ENCODE measurements at places on chromosomes 1 and 21.

DNA sequence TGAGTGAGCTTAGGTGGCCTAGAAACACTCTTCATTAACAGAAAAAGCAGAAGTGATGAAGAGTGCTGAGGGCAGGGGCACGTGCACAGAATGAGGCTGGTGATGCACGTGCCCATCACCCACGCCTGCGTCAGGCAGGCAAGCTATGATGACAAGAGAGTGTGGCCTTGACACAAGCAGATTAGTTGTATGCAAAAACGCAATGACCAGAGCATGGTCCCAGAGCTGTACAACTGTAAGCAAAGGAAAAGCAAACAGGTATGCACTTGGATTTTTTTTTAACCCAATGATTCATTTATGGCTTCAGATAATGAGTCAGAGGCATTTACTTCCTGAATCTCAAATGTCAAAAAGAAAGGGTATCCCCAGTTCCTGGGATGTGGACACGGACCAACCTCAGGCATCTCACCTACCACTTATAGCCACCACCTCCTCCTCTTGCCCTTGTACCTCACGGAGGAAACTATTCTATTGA is 9.1 kb upstream of the TMEM61 start:
- no peak for DNase-seq

DNA sequence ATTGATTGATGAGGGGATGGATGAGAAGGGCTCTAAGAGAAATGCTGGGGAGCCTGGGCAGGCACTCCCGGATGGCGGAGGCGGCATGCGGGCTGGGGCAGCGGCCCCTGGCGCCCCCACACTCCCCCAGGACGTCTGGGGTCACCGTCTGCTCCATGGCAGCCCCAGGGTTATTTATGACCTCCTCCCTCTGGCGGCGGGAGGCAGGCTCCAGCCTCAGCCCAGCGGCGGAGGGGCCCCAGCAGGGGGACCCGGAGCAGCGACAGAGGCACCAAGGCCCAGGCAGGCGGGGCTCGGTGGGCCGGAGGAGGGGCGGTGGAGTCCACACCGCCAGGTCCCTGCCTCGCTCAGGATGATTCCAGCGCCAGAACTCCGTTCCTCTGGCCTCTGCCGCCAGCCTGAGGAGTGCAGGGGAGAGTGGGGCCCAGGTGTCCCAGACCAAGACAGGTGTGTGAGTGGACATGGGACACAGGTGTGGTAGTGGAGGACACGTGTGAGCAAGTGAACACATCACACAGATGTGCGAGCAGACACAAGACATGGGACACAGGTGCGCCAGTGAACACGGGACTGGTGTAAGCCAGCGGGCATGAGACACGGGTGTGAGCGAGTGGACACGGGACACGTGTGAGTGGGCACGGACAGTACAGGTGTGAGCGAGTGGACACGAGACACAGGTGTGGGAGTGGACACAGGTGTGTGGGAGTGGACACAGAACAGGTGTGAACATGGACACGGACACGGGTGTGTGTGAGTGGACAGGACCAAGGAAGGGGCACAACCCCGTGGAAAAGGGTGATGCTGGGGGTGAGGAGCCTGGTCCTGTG is 2.5 kb upstream of the SAMD11 start:
- DNase-seq, result peak; percentile 31

DNA sequence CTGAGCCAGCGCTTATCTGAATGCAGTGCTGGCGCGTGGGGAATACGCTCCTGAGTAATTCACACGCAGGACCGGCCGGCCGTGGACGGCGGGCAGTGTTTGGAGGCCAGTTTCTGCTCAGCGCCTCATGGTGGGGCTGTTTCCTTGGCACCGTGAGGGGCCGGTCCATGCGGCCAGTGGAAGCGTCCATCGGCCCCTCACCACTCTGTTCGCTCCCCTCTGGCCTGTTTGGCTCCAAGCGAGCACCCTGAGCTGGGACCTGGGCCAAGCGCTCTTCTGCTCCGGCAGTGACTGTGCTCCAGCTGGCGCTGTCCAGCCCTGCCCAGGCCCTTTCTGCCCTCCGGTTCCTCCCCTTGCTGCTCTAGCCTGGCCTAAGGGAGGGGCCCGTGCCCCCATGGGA is 16.3 kb upstream of the PLCH2 start:
- no peak for DNase-seq

DNA sequence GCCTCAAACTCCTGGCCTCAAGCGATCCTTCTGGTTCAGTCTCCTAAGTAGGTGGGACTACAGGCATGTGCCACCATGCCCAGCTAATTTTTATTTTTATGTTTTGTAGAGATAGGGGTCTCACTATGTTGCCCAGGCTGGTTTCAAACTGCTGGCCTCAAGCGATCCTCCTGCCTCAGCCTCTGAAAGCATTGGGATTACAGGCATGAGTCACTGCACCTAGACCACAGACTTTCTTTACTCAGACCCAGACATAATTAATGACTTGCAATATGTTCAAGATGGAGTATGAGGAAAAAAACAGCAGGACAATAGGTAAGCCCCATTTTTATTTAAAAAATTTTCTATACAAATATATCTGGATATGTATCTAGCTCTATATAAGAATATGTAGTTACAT is 13.2 kb downstream of the KANK4 start:
- DNase-seq, result no peak

DNA sequence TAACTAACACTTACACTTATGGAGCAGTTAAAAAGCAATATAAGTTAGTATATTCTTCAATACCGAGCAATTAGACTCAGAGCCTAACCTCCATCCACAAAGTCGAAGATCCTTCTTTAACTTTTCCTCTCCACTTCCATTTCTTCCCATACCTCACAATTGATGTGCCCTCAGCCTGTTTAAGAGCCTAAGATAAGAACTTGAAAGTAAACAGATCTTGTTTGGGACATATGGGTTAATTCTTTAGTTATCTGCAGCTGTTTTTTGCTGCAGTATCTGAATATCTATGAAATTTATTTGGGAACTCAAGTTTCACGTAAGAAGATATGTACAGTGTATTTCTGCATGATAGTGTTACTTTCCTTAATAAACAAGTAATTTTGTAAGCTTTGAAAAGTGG is 51.5 kb downstream of the MIGA1 start:
- no peak for DNase-seq

- DNase-seq, result no peak
These were observed 17.4 kb downstream of the SLC27A3 start for GRCh38 chr1:153792631-153793041.

DNA sequence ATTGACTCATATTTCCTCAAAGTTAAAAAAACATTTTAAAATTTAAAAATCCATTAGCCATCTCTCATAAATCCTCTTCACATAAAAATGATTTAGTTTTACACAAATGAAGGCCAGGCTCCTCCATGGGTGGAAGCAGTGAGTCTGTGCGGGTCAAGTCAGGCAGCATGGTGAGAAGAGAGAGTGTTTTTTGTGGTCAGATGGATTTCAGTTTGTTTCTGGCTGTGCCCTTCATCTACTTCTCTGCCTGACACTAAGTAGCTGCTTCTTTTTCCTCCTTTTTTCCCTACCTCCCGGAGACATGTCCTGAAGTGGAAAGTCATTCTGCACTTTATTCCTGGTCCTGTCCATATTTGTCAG is 10.3 kb downstream of the PLA2G4A start:
- DNase-seq, result no peak

DNA sequence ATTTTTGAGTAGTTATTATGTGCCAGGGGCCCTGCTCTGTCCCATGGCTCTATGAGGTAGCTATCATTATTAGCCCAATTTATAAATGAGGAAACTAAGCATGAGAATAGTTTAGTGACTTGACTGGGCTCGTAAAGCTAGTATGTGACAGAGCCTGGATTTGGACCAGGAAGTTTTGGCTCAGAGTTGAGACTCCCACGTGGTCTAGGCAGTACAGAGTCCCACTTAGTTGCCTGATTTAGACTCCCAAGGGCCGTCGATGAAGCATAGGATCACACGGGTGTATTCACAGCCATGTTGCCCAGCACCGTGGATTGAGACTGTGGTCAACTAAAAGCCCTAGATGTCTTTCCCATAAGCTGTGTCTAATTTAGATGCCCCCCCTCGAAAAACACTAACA is 81.7 kb downstream of the DDX20 start:
- no peak for DNase-seq

DNA sequence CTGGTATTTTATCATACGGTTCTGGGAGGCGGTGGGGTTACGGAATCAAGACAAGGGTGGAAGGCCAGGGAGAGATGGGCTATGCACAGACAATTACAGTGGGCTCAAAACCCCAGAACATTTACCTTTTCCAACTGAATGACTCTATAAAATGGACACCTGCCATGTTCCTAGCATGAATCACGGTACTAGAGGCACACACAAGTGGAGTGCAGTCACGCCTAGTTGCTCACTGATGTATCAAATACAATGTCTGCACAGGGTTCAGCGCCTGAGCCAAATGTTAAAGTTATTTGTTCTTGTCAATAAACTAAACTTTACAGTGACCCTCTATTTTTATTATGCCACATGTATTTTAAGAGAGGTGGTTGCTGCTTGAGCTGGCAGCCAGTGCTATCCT is 121.4 kb downstream of the ATG4C start:
- no peak for DNase-seq

- no peak for DNase-seq
These were observed 162.1 kb downstream of the PTPRU start for GRCh38 chr1:29398431-29398830.

GRCh38 chr1:71809085-71809484 is 473.3 kb downstream of the NEGR1 start:
- DNase-seq, result no peak

DNA sequence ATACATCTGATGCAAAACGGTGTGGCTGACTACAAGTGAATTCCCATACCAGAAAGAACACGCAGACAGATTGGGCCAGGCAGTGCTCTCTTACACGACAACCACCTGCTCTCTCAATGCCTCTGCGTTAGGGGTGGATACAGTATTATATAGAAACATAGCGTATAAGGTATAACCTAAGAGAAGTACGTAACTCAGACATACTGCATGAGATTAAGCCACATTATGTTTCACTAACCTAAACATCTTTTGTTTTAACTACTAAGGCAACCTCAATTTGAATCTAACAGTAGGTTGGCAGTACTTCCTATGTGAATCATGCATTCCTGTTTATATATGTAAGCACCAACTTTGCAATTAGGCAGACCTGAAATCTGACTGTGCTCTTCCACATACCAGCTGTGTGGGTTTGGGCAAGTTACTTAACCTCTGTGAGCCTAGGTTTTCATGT is 58.1 kb upstream of the COA6 start:
- DNase-seq, result peak; percentile 12

DNA sequence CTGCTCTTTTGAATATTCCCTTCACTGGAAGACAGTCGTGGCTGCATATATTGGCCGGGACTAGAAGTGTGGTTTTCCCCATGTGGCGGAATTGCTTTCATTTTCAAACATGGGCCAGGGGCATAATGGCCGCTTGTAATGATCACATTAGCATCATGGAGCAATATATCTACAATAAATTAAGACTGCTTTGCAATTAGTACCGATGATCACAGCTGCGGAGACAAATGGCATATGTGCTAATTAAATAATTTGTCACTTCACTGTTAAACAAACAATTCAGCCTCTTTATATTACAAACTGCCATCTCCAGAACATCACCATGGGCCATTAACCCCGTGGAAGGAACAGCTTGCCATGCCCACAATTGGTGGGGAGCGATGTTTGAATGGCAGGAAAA is 68.2 kb upstream of the OLIG2 start:
- no peak for DNase-seq

DNA sequence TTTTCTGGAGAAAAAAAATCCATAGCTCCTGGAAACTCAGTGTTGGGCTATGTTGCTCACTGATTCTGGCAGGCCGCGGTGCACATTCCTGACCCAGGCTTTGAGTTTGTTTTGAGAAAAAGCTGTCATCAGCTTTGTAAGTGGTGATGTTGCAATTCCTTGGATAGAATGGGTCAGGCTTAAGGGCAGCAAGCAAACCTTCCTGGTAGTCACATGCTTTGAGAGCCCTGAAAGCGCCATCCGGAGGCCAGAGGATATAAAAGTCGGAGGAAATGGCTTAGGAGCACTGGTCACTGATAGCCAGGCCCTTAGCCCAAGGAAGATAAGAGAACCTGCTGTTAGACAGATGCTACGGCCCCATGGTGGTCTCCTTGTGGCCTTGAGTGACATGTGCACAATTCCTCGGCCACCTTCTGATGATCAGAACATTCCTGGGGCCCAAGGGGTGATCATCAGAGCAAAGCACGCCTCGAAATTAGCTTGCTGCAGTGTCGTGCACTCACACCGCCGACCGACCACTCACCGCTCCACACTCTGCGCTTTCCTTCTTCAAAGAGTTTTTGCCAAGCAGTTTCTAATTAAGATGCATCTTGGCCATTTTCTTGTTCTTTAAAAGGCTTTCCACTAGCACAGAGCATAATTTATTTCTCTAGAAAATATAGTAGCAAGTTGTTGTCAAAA is 78.6 kb downstream of the MAN1C1 start:
- no peak for DNase-seq

DNA sequence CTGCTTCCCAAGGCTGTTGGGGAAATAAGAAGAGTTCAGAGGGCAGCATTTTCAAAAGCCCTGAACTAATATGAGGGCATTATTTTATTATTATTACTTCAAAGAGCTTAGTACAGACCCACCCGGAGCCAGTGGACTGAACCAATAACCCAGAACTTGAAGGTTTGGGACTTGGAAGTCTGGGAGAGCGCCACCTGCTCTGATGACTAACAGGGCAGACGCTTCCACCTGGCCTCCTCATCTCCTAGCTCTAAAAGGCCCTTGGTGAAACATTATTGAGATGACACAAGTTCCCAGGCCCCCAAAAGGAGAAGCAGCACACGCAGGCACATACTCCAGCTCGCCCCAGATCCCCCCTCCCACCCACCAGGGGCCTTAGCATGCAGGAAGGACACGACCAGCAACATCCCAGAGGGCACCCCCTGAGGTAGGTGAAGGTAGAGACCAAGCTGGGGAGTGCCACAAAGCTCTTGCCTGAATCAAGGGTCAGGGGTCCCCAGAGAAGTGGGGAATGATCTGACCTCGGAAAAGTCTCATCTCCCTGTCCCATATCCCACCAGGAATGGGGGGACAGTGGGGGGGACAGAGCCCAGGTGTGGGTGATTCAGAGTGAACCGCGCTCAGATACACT is 1.3 kb downstream of the DLGAP3 start:
- no peak for DNase-seq

DNA sequence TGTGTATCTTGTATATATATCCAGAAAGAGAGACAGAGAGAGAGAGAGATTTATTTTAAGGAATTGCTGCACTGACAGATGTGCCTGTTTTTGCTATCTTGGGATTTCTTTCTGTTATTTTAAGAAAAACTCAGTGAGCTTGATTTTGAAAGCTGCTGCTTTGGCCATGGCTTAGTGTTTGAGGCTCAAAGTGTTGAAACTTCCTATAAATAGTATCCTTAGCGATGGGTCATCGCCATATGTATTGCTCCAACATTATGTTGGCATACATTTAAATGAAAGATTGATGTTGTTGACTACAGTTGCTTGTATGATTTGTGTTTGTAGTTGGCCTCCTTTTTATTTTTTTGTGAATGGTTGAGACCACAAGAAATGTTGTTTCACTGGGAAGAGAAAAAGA is 29.0 kb upstream of the NTPCR start:
- DNase-seq, result no peak
